ENCODE measurements at places on chromosomes 5 and 9.

DNA sequence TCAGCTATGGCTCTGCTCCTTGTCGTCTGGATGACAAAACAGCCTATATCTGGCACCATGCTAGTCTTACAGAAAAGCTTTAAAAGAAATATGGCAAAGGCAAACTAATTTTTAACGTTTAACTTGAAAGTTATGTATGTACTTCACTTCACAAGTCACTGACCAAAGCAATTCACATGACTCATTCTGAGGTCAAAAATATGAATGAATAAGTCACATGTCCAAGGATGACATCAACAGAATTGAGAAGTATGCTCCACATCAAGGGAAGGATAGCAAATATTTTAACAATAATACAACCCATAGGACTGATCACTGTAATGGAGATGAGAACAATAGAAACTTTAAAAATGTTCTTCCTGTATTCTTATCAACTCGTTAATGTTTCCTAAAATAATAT is 1072.6 kb upstream of the NUDT12 start:
- DNase-seq = peak; percentile 43

GRCh38 chr9:127754099-127755060 is 19.3 kb upstream of the TOR2A start:
- no peak for DNase-seq

DNA sequence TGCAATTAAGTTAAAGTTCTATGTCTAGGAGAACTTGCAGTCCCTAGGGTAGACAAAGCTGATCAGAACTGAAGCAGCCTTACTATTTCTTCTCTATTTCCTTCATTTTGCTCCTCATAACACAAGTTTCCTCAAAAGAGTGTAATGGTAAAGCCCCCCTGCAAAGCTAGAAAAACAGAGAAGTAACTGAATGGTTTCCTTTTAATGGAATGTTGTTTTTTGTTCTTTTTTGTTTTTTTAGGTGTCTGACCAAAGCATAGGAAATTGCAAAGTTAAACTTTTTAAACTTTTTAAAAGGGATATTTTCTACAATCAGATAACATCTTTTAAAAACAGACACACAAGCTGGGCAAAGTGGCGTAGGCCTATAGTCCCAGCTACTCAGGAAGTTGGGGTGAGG is 145.7 kb downstream of the TLE1 start:
- DNase-seq = no peak

GRCh38 chr5:139557811-139558210 is 3.3 kb upstream of the UBE2D2 start:
- DNase-seq = no peak

DNA sequence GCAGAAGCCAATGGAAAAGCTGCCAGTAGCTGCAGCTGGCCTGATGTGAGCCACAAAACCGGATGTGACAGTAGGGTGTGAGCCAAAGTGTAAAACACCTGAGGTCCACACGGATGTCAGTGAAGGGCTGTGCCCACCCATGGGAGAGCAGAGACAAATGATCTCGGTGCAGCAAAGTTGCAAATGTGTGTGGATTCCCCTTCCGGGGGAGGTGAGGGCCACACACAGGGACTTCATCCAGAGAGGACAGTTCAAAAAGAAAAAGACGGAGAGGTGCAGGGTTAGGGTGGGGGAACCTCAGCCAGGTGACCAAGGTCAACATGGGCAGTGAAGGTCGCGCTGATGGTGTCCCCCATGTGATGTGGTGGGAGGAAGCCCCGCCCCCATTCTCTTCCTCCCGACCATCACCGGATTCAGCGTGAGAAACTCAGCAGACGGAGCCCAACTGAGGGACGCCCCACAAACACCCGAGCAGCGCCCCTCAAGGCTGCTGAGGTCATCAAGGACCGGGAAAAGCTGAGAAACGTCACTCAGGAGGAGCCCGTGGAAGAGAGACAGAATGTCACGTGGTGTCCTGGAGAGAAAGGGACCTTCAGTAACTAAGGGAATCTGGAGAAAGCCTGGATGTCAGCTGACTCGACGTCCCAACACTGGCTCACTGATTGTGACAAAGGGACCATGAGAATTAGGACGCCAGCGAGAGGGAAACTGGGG is 11.4 kb upstream of the PTGDS start:
- no peak for DNase-seq

DNA sequence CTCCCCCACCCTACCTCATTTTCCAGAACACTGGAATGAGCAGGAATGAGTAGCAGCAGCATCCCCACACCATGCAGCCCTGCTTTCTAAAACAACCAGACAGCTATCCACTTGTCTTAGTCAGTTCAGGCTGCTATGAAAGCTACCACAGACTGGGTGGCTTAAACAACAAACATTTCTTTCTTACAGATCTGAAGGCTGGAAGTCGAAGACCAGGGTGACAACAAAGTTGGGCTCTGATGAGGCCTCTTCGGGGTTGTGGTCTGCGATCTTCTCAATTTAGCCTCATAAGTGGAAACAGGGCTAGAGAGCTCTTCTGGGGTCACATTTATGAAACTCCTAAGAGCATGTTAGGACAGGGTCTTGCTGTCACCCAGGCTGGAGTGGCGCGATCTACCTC is 38.9 kb downstream of the LPAR1 start:
- DNase-seq = no peak

DNA sequence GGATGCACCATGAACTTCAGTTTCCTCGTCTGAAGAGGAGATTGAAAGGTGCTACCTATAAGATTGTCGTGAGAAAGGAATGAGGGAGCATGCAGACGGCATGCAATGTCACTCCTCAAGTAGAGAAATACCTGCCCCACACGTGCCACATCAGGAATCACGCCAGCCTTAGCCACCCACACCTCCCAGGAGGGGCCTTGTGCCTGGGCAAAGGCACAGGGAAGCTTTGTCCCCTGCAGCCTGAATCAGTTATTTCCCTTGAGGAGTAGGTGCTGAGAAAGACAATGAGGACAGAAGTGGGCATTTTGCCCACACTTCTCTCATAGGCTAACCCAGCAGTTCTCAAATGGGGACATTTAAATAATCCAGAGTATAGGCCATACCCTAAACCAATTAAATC is 31.0 kb downstream of the FSTL4 start:
- DNase-seq = no peak

GRCh38 chr9:134617246-134617645 is 24.4 kb upstream of the COL5A1 start:
- no peak for DNase-seq

GRCh38 chr9:98378794-98379193 is 123.3 kb upstream of the TBC1D2 start:
- DNase-seq = peak; percentile 16

DNA sequence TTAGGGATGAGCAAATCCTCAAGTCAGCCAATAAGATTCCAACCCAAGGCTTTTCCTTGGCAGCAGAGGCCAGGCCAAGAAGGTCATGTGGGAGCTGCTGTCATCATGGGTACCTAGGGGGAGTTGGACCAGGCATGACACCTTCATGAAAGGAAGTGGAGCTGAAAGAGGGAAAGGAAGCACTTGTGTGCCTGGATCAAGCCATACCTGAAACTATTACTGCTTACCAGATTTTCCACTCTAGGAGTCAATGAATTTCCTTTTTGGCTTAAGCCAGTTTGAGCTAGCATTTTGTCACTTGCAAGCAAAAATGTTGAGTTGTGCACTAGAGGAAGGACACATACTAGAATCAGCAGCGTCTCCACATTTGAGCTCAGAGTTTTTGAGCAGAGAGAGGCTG is 14.5 kb upstream of the WNK2 start:
- no peak for DNase-seq

Measured in iris pigment epithelial cell (primary cell).